ENCODE measurements at places on chromosomes 12 and 14. TPM values are rescaled to one million over a fixed set of nuclear protein-coding genes. Genes with fewer than 3 reads are reported as not detected.

Gene PROX2
- total RNA-seq = not detected

Gene CACNA1C
- 9.7 TPM for total RNA-seq

Gene AMN
- total RNA-seq = 89.1 TPM

- no peak for DNase-seq
- H3K4me3 ChIP-seq = no peak overlapping the region
- no peaks in the 10 kb centered on the region for H3K4me1 ChIP-seq
- no peaks in the 10 kb centered on the region for H3K36me3 ChIP-seq
- no peaks in the 10 kb centered on the region for H3K27me3 ChIP-seq
- no peak overlapping the region for H3K27ac ChIP-seq
These were observed 544.0 kb downstream of the CCER1 start for GRCh38 chr12:90410962-90411361.

DNA sequence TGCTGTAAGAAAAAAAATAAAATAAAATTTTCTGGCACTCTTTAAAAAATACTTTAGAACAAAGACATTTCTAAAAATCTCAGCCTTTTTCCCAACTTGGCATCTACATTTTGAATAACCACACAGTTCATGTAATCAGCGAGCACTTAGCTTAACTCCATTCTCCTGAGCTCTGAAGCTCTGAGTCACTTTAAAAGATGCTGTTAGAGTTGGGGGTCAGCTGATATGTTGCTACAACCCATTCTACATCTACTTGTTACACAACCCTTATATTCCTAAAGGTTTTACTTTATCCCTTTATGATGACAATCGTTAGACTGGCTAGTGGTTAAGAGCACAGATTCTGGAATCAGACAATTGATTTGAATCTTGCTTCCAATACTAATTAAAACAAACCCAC, 48.3 kb downstream of the SLC41A2 start:
- no peaks in the 10 kb centered on the region for H3K36me3 ChIP-seq
- DNase-seq = no peak
- H3K27me3 ChIP-seq = no peaks in the 10 kb centered on the region
- H3K4me3 ChIP-seq = no peak overlapping the region

DNA sequence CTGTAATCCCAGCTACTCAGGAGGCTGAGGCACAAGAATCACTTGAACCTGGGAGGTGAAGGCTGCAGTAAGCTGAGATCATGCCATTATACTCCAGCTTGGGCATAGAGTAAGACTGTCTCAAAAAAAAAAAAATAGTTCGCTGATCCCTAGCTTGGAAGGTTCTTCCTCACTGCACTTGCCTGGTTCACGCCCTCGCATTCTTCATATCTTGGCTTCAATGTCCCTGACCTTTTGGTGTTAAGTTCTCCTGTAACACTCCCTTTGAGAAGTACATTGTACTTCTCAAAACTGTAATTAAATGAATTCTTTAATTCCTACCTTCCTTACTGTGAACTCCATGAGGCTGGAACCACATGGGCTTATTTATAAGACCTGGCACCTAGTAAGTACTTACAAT, 16.5 kb upstream of the TPCN1 start:
- DNase-seq = no peak
- H3K27ac ChIP-seq = no peak overlapping the region
- H3K4me1 ChIP-seq = peaks cover 12% of the 10 kb centered on the region

- peaks cover 17% of the 10 kb centered on the region for H3K36me3 ChIP-seq
- no peaks in the 10 kb centered on the region for H3K27me3 ChIP-seq
- no peak overlapping the region for H3K4me3 ChIP-seq
These were observed 39.8 kb downstream of the LIMA1 start for GRCh38 chr12:50243507-50243906.
